ENCODE measurements at places on chromosomes 2 and 18. TPM values are rescaled to one million over a fixed set of nuclear protein-coding genes. Genes with fewer than 3 reads are reported as not detected.

SOWAHC gene
- total RNA-seq, result 4.8 TPM

G6PC2 gene
- not detected for total RNA-seq

CD207 gene
- total RNA-seq, result not detected

IL36B gene
- total RNA-seq, result not detected

EVA1A gene
- total RNA-seq, result not detected

CCBE1 gene
- total RNA-seq, result not detected

CD8B2 gene
- not detected for total RNA-seq

UCN gene
- 2.2 TPM for total RNA-seq

RAB17 gene
- not detected for total RNA-seq

PRR30 gene
- not detected for total RNA-seq

UGT1A10 gene
- total RNA-seq, result not detected

- no peak overlapping the region for H3K27ac ChIP-seq
- peaks cover 38% of the 10 kb centered on the region for H3K27me3 ChIP-seq
- no peaks in the 10 kb centered on the region for H3K36me3 ChIP-seq
- peaks cover 23% of the 10 kb centered on the region for H3K4me1 ChIP-seq
Observed at GRCh38 chr2:218959761-218960308, 369 bp downstream of the CDK5R2 start.

GRCh38 chr2:29394311-29394980 lies 279.2 kb downstream of the CLIP4 start:
- H3K27me3 ChIP-seq, result no peaks in the 10 kb centered on the region
- no peaks in the 10 kb centered on the region for H3K36me3 ChIP-seq
- no peak overlapping the region for H3K27ac ChIP-seq
- no peak for DNase-seq
- H3K4me1 ChIP-seq, result no peaks in the 10 kb centered on the region

DNA sequence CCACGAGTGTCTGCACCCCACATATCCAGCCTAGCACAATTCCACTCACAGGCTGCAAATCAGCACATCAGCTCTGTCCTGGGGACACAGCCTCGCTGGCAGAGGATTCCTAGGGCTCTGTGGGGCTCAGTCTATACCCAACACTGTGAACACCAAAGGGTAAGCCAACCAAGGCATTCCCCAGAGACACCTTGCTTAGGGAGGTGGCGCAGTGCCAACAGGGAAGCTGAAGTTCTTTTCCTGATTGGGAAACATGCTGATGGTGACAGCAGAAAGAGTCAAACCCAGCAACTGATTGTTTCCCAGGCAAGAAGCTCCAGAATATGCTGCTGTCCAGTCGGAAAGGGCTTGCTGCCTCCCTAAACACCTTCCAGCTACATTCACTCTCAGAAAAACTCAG lies 55.8 kb downstream of the TTC32 start:
- no peaks in the 10 kb centered on the region for H3K36me3 ChIP-seq
- H3K27me3 ChIP-seq, result no peaks in the 10 kb centered on the region
- no peak overlapping the region for H3K4me3 ChIP-seq
- DNase-seq, result no peak
- no peak overlapping the region for H3K27ac ChIP-seq

- no peaks in the 10 kb centered on the region for H3K36me3 ChIP-seq
- H3K27me3 ChIP-seq, result peaks cover 27% of the 10 kb centered on the region
- no peaks in the 10 kb centered on the region for H3K4me1 ChIP-seq
- H3K27ac ChIP-seq, result no peak overlapping the region
Observed at GRCh38 chr18:50195689-50196088, 742 bp upstream of the MYO5B start.

- H3K27me3 ChIP-seq, result no peaks in the 10 kb centered on the region
- no peak overlapping the region for H3K4me3 ChIP-seq
- H3K27ac ChIP-seq, result no peak overlapping the region
Observed at GRCh38 chr2:47512581-47513083, 109.7 kb downstream of the MSH2 start.

DNA sequence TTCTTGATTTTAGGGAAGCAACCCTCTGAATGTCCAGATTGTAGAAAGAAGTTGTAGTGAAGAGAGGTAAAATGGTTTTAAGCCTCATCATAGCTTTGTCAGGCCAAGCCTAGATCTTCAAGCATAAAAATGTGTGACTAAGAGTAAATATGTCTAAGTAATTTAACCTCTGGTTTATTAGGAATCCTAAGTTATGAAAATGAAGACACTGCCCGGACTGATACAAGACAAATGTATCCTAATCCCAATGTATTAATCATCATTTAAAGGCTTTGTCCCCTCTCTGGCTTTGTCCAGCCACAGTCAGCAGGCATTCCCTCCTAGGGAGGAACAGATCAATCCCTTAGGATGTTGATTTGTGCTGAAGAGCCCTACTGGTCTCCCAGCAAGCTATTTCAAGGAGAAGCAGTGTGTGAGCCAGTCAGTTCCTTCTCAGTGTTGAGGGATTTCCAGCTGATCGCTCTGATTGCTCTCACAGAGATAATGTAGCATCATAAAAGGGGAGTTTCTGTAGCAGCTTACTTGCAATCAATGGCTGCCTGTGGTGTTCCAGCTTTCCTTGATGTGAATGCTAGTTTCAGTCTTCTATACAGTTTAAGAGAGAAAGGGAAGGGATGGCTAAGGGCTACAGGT lies 796.1 kb downstream of the EPHA4 start:
- H3K27ac ChIP-seq, result no peak overlapping the region
- DNase-seq, result no peak
- H3K4me1 ChIP-seq, result no peaks in the 10 kb centered on the region
- H3K4me3 ChIP-seq, result no peak overlapping the region

DNA sequence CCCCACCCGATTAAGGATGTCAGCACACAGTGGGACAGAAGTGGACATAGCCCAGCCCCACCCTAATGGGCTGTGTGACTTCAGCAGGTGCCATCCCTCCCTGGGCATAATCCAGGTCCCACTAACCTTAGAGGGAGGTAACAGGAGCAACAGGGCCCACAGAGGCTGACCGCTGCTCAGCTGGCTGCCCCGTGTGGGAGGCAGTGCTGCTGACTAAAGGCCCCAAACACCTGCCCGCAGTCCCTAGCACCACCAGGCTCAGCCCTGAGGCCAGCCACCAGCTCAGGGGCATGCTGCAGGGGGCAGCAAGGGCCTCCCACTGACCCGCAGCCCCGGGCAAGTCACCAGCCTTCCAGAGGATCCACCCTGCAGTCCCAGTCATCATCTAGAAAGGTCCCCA lies 14.6 kb downstream of the BIN1 start:
- no peaks in the 10 kb centered on the region for H3K4me1 ChIP-seq
- no peak overlapping the region for H3K27ac ChIP-seq
- H3K4me3 ChIP-seq, result no peak overlapping the region

DNA sequence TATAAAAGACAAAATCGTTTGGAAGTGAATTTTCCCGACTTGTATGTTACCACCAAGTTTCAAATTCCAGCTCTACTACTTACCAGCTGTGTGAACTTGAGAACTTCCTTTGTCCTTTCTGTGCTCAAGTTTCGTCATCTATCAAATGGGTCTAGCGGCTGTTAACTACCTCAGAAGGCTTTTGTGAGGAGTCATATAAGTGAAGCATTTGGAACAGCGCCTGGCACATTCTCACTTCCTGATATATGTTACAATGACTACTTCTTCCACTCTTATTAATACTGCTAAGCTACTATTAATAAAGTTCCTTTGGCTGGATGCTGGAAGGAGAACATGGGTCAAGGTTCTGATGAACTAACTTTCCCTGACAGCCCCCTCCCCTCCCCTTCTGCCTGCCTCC lies 104.5 kb downstream of the MEIS1 start:
- H3K27me3 ChIP-seq, result no peaks in the 10 kb centered on the region
- no peak for DNase-seq
- no peaks in the 10 kb centered on the region for H3K4me1 ChIP-seq
- no peak overlapping the region for H3K4me3 ChIP-seq

DNA sequence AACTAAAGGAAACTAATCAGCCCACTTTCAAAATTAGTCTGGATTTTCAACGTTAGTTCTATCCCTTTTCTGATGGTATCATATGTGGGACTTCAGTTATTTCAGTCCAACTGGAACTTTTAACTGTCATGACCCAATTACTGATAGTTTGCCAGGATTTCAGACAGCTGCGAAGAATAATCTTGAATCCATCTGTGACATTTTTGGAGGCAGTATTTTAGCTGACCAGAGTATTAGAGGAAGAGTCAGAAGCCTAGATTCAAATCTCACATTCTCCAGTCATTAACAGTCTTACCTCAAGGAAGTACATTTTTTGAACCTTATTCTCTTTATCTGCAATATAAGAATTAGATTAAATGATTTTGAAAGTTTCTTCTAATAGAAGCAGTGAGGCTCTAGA lies 81.3 kb downstream of the PTRHD1 start:
- no peak overlapping the region for H3K27ac ChIP-seq
- DNase-seq, result no peak
- no peak overlapping the region for H3K4me3 ChIP-seq
- peaks cover 43% of the 10 kb centered on the region for H3K36me3 ChIP-seq
- no peaks in the 10 kb centered on the region for H3K27me3 ChIP-seq
- no peaks in the 10 kb centered on the region for H3K4me1 ChIP-seq

DNA sequence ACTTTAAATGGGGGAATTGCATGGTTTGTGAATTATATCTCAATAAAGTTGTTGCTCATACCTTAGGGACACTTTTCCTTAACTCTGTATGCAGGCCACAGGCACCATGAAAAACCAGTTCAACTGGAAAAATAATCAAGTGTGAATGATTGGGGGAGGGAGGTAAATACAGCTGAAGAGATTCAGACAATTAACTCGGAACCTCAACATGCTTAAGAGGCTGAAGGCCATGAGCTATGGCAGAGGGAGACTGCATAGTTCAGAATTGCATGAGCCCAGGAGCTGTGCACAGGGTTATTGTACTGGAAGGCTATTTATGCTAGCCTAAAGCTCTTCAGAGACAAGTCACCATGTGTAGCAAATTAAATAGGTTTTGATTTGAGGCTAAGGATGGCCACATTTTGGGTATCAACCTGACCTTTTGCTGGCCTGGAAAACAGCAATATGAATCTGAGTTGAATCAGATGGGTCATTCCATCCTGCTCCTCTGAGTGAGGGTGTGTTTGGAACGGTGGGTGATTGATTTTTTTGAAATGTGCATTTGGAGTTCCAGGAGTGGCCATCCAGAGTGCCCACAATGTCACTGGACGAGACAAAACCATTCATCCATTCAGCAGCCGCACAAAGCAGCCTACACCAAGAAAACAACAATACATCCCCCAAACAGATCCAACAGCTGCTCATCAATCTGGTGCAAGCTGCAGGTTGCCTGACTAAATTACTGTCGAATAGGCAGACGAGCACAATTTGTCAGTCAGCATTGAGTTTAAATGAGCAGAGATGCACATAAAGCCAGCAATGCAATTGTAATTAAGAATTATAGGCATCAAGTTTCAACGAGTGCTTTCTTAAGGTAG lies 42.5 kb downstream of the HRH4 start:
- no peak for DNase-seq
- H3K27me3 ChIP-seq, result peaks cover 8% of the 10 kb centered on the region
- no peaks in the 10 kb centered on the region for H3K36me3 ChIP-seq
- no peak overlapping the region for H3K27ac ChIP-seq

DNA sequence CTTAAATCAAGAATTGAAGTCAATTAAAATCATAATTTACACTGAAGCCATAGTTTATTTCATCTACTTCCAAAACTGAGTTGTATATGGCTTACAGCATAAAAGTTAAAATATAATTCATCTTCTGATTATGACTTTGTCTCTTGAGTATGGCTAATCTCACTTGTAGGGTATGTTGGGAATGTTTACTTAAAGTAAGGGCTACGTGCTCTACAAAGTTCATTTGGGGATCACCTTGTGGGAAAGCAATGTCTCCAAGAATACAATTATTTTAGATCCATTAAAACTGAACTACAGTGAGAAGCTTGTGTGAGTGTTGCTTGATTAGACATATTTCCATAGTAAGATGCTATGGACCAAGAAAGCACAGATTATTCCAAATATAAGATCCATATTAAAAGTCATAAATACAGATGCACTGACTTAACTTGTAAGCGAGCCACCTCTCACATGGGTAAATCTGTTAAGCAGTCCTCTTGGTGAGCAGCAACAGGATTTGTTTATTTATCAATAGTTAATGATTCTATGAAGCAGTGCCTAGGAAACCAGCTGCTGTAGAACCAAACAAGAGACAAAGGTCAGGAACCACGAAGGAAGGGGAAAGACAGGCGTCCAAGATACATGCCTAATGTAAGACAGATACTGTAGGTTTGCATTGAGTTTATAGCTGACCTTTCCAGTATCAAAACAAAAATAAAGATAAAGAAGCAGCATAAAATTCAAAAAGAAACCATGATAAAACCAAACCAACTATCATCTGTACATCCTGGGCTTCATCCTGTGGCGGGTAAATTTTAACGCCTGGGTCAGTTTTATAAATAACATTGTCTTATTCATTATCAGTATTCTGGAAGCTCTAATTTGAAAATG lies 24.8 kb downstream of the DSG4 start:
- H3K27me3 ChIP-seq, result no peaks in the 10 kb centered on the region
- no peak overlapping the region for H3K4me3 ChIP-seq
- H3K4me1 ChIP-seq, result no peaks in the 10 kb centered on the region
- no peak overlapping the region for H3K27ac ChIP-seq
- H3K36me3 ChIP-seq, result no peaks in the 10 kb centered on the region

DNA sequence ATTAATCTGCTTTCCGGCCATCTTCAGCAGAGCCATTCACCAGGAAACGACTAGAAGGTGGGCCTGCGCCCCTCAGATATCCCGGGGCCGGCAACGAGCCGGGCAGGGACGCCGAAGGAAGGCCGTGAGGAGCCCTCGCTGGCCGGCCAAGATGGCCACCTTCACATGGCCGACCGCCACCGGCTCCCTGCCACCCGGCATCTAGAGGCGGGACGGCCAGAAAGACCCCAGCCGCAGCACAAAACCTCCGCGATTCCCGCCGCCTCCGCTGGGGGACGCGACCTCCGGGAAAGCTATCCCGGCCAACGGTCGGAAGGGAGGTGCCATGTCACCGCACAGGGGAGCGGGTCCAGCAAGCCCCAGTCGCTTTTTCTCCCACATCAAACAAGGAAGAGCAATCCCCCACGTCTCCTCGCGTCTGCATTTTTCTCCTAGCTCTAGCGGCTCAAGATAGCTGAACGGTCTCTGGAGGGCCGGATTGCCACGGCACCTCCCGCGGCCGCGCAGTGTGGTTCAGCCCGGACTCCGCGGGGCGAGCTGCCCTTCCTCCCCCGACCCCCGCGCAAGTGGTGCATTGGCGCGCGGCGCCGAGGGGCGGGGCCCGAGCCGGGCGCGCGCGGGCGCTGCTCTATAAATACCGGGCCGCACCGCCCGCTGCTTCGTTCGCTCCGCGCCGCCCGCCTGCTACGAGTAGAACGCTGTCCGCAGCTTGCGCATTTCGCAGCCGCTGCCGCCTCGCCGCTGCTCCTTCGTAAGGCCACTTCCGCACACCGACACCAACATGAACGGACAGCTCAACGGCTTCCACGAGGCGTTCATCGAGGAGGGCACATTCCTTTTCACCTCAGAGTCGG lies at the start of gene MAT2A:
TSS of gene MAT2A (plus strand) at position 662 of the 854 bp plus-strand sequence. CDS start at position 782, 120 bp downstream.
- H3K4me3 ChIP-seq, result peak within 1 kb of the TSS; percentile 91
- H3K27ac ChIP-seq, result peak within 1 kb of the TSS; percentile 86
- H3K4me1 ChIP-seq, result peaks cover 30% of the 10 kb centered on the region
- H3K27me3 ChIP-seq, result no peaks in the 10 kb centered on the region

- DNase-seq, result no peak
- H3K4me1 ChIP-seq, result no peaks in the 10 kb centered on the region
- H3K36me3 ChIP-seq, result no peaks in the 10 kb centered on the region
- peaks cover 2% of the 10 kb centered on the region for H3K27me3 ChIP-seq
- H3K27ac ChIP-seq, result no peak overlapping the region
Observed at GRCh38 chr2:105521616-105522015, 122.8 kb upstream of the FHL2 start.
